Ureter (tissue), 1 donor: ENCODE measurements at places on chromosomes 2 and 18.
A peak's percentile ranks its signal among the peaks of the same experiment; 100 is the strongest.

DNA sequence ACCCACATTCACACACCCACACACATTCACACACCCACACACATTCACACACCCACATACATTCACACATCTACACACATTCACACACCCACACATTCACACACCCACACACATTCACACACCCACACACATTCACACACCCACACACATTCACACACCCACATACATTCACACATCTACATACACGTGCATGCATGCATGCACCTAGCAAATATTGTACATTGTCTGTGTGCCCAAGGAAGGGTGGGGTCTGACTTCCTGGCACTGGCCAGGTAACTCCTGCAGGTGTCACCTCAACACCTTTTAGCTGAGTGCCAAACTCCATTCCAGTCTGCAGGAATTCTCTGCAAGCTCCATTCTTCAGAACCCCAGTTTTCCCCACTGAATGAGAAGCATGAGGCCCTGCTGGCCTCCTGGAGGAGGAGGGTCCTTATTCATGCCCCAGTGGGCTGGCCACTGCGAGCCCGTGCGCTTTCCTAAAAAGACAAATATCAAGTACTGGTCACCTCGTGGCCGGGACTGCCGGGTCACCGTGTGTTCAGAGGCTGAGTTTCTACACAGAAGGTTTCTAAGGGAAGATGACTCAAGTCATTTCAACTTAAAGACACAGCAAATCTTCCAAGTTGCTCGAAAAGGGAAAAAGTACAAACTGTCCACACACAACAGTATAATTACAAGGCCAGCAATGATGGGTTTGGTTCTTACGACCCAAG, 131.5 kb downstream of the HDAC4 start:
- DNase-seq: no peak

DNA sequence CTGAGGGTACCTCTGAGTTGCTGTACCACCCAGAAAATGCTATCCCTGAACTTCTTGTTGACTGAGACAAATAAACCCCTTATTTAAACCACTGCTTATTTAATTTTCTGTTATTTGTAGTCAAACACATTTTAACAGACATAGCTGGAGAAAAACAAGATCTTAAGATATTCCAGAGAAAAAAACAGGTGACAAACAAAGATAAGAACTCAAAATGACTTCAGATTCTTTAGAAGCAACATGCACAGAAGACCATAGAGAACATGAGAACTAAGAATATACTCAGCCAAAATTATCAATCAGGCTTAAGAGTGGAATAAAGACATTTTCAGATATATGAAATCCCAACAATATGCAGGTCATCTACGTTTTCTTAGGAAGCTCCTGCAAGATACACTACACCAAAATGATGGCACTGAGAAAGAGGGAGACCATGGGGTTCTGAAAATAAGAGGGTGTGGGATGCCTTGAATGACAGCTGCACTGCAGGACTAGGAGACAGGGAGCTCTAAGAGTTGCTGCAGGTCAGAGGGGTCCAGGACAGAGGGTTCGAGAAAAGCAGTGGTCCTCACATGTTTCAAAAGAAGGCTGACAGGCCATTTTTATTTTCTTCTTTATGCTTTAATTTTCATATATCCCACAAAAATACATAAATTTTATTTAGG, 38.4 kb downstream of the ADAM17 start:
- no peak for DNase-seq

DNA sequence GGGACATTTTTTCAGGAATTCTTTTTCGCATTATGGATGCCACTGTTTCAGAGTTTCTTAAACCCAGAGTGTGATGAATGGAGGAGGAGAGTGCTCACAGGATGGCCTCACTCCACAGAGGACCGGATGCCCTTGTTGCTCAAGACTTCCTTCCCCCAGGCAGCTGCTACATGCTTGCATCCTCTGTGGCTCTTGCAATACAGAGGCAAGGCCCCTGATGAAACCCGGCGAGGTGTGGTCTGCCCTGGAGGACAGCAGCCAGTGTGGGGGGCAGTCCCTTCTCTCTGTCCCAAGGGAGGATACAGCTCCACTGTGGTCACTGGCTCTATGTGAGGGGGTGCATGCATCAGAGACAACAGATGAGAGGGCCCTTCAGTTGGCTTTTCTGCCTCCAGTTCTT, 109.6 kb downstream of the SH3RF3 start:
- peak; percentile 72 for DNase-seq

DNA sequence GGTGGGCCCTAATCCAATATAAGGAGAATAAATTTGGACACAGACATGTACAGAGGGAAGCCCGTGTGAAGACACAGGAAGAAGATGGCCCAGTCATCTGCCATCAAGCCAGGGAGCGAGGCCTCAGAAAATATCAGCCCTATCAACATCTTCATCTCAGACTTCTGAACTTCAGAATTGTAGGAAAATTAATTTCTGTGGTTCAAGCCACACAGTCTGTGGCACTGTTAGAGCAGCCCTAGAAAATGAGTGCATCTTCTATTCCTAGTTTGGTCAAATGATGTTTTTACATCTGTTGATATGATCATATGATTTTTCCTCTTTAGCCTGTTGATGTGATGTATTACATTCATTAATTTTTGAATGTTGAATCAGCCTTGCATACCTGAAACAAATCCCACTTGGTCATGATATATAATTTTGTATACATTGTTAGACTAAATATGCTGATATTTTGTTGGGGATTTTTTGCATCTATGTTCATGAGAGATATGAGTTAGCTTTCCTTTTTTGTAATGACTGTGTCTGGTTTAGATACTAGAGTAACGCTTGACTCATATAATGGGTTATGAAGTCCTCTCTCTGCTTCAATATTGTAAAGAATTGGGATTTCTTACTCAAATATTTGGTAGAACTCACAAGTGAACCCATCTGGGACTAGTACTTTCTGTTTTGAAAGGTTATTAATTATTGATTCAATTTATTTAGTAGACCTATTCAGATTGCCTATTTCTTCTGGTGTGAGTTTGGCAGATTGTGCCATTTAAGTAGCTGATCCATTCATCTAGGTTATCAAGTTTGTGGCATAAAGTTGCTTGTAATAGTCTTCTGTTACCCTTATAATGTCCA, 451.4 kb downstream of the EIPR1 start:
- no peak for DNase-seq

DNA sequence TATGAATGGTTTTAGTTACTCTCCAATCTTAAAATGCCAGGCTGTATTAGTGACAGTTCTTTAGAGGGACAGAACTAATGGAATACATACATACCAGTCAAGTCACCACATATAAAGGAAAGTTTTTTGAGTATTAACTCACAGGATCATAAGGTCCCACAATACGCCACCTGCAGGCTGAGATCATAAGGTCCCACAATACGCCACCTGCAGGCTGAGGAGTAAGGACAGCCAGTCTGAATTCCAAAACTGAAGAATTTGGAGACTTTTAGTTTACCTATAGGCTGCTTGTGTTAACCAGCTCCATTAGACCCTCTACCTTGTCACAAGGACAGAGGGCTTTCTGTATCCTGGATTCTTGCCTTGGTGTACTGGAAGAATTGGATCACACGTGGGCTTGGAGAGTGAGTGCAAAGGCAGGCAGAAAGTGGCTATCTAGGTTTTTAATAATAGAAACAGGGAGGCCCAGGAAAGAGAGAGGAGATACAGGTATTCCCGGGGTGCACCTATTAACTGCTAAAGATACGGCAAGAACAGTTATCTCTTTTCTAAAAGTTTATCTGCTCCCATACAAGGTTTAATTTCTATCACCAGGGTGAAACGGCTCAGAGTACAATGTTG, 234.9 kb upstream of the CYRIA start:
- no peak for DNase-seq
